Umbilical cord (tissue), 2 donors: ENCODE measurements at places on chromosomes 7 and 10.
A peak's percentile ranks its signal among the peaks of the same experiment; 100 is the strongest.

DNA sequence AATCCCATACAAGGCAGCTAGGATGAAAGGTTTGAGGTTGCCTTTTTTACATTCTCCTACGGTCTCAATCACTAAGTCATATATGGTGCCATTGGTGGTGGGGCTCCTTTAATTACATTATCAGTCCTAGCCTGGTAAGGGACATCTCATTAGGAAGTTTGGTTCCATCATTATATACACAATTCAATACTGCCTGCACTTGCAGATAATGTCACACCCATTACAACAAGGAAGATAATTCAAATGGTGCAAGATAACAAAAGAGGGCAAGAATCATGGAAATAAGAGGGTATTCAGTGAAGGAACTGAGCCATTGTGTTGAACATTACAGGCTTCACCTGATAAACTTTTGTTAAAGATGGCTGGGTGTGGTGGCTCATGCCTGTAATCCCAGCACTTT is 1.7 kb upstream of the TMEM248 start:
- no peak for DNase-seq

DNA sequence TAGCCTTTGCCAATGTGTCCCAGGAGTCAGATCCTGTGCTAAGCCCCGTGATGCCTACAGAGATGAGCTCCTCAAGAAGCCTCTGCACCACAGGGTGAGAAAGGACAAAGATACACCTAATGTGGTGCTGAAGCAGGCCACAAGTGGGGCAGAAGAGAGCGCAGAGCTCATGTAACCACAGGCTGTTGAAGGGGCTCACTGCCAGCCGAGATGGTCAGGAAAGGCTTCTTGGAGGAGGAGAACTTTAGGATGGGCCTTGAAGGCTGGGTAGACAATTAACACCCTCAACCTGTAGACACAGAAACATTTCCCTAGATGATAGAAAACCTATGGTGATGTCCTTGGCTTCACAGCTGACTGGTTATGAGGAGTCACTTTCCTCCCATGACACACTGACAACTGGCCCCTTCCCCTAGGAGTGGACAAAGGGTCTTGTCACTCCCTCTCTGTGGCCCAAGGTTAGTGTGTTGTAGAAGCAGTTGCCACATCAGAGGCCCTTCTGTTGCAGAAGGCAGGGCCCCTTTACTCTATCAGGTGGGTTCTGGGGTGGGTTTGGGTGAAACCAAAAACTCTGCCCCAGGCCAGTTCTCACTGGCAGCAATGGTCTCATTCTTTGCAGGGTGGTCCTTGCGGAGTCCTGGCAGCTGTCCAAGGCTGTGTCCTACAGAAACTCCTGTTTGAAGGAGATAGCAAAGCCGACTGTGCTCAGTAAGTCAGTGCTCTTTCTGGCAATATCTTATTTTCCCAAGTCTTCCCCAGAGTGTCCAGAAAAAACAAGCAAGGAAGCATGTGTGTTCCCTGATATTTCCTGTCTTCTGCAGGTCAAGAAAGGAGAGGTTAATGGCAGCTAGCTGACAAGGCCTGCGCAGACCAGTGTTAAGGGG is 69.2 kb downstream of the MINDY4 start:
- no peak for DNase-seq

GRCh38 chr7:3063016-3063753 is 19.5 kb upstream of the CARD11 start:
- DNase-seq: no peak

DNA sequence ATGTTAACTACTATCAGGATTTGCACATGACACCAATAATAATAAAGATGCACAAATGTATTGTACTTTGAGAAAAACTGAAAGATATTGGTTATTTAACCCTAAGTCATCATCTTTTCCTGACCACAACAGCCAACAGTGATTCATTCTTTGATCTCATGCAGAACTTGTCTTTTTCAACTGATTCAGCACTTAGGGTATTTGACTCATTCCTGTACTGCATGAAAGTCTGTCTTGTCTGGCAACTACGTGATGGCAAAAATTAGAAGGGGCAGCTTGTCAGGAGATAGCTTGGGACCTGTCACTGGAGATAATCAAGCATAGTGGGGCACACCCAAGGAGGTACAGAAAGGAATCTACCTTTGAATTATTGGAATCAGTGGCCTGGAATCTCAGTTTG is 77.8 kb upstream of the LRRC17 start:
- peak; percentile 86 for DNase-seq

GRCh38 chr10:3027866-3028265 is 39.5 kb upstream of the PFKP start:
- no peak for DNase-seq

GRCh38 chr10:101038484-101038883 is 7.5 kb downstream of the SFXN3 start:
- DNase-seq: no peak

- DNase-seq: no peak
These were observed 35.5 kb upstream of the IKZF1 start for GRCh38 chr7:50268990-50269389.

GRCh38 chr10:118161461-118162246 is 114.9 kb upstream of the RAB11FIP2 start:
- no peak for DNase-seq

GRCh38 chr10:90112681-90113080 is 411.3 kb downstream of the KIF20B start:
- peak; percentile 56 for DNase-seq
